ENCODE measurements at places on chromosomes 13 and 19. TPM values are rescaled to one million over a fixed set of nuclear protein-coding genes. Genes with fewer than 3 reads are reported as not detected.

DNA sequence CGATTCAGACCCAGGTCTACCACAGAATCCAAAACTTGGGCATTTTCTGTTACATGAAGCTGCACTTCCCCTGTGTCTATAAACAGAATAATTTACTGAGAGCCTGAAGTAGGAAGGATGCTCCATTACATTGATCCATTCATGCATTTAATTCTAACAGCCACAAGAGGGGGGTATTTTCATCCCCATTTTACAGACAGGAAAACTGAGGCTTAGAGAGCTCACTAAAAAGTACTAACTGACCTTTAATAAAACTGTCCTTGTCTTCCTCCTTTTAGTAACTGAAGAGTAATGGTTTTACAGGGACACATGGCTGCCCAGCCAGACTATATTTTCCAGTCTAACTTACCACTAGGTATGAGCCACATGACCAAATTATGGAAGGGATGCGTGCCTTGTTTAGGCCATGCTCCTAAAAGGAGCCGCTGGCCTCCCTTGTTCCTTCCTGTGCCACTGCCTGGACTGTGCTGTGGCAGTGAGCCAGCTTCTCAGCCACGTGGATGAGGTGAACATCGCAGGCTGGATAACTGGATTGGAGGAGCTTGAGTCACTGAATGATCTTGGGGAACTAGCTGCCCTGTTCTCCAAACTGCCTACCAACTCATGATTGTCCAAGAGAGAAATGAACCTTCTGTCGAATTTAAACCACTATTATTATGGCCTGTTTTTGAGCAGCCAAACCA is 108.3 kb downstream of the DOCK9 start:
- peaks cover 5% of the 10 kb centered on the region for H3K4me1 ChIP-seq
- no peak overlapping the region for H3K4me3 ChIP-seq
- DNase-seq, result no peak
- no peak overlapping the region for H3K27ac ChIP-seq
- no peaks in the 10 kb centered on the region for H3K27me3 ChIP-seq
- peaks cover 79% of the 10 kb centered on the region for H3K36me3 ChIP-seq

DNA sequence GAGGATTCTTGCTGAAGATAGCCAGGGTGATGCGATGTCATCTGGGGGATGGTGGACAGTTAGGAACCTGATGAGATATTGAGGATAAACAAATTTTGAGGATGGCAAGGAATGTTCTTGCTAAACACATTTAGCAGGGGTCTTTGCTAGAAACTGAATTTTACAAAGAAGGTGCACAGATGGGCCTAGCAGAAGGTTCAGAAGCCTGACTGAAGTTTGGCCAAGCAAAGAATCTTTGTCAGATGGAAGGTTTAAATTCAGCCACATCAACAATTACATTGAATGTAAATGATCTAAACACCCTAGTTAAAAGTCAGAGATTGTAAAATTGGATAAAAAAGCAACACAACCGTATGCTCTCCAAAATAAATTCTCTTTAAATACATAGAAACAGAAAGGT is 68.8 kb downstream of the WASF3 start:
- no peaks in the 10 kb centered on the region for H3K4me1 ChIP-seq
- H3K27me3 ChIP-seq, result no peaks in the 10 kb centered on the region
- H3K36me3 ChIP-seq, result no peaks in the 10 kb centered on the region
- no peak overlapping the region for H3K27ac ChIP-seq
- H3K4me3 ChIP-seq, result no peak overlapping the region

DNA sequence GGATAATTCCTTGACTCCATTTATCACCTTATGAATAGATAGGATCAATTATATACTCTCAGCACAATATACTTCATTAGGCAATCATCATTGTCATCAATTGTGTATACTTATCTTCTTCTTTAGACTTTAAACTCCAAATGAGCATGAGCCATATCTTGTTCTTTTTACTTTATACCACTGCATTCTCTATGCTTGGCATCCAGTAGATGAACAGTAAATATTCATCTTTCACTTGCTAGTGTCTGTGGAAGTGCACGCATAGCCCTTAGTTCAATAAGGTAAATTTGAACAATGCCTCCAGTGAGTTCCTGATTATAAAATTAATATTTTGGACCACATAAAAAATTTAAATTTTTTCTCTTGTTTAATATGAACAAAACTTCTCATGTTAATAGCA is 172.3 kb upstream of the SPRY2 start:
- H3K4me1 ChIP-seq, result no peaks in the 10 kb centered on the region
- DNase-seq, result no peak
- H3K27me3 ChIP-seq, result no peaks in the 10 kb centered on the region
- H3K4me3 ChIP-seq, result no peak overlapping the region

DNA sequence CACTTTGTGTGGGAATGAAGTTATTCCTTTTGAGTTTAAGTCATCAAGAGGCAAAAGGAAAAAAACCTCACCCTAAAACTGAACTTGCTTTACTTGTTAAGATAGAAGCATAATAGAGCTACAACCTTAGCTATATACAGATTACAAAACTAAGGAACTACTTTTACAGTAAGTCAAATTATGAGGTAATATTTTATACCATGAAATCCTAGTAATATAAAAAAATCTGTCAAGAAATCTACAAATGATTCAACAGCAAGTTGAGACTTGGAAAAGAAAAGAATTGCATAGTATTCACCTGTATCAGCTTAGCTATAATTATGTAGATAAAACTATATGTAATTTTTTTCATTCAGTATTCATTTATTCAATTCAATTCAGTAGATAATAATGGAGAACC is 335.3 kb downstream of the KLF5 start:
- no peaks in the 10 kb centered on the region for H3K36me3 ChIP-seq
- H3K4me1 ChIP-seq, result no peaks in the 10 kb centered on the region
- no peak overlapping the region for H3K4me3 ChIP-seq
- no peak for DNase-seq
- H3K27ac ChIP-seq, result no peak overlapping the region

Gene ZNF524
- 33.4 TPM for total RNA-seq

Gene GPR12
- total RNA-seq, result not detected

Gene PRR12
- 32.0 TPM for total RNA-seq

Gene CCDC194
- total RNA-seq, result 1.5 TPM

Gene CPB2
- total RNA-seq, result 33.5 TPM

- H3K4me1 ChIP-seq, result peaks cover 31% of the 10 kb centered on the region
- peak overlapping the region; percentile 84 for H3K27ac ChIP-seq
- H3K27me3 ChIP-seq, result no peaks in the 10 kb centered on the region
These were observed 2.4 kb upstream of the F2RL3 start for GRCh38 chr19:16886305-16886880.

Gene FGF21
- not detected for total RNA-seq

Gene KPNA3
- 31.9 TPM for total RNA-seq

Gene MEIS3
- total RNA-seq, result 5.3 TPM

Gene RXFP2
- not detected for total RNA-seq

Gene MCEMP1
- 184 TPM for total RNA-seq

Gene KIR2DL3
- total RNA-seq, result 0.38 TPM

Measured in lower lobe of right lung (tissue), 2 donors.